ENCODE measurements at places on chromosomes 3 and 15.

DNA sequence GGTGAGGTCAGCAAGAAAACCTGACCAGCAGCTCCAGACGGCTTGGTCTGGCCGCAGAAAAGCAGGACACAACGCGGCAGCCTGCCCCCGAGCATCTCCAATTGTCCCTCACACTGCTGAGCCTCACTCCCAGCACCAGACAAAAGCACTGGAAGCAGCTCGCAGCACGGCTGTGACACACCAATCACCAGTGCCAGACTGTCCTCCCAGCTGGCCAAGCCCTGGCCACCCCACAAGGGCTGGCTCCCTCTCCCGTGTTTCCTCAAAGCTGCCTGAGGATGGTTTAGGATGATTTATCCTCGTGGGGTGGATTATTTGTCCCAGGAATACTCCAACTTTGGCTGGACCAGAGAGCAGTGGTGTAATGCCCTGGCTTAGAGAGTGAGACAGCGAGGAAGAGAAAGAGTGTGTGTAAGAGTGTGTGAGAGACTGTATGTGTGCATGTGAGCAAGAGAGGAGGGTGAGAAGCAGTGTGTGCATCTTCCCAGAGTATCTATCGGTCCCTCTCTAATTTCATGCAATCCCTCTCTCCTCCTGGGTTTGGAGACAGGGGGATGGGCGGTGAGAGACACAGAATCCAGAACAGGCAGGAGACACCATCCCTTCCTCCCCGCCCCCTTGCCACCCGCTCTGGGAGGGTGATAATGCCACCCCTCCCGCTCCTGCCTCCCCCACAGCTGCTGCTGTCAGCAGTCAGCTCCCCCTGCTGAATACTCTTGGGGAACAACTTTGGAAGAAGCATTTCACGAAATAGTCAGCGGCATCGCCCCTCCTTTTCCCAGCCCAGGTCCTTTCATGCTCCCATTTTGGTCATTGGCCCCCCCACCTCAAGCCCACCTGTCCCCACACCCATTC is 34.2 kb downstream of the SEMA5B start:
- DNase-seq = peak; percentile 84

- DNase-seq = no peak
These were observed 6.2 kb upstream of the BDH1 start for GRCh38 chr3:197561926-197562325.

DNA sequence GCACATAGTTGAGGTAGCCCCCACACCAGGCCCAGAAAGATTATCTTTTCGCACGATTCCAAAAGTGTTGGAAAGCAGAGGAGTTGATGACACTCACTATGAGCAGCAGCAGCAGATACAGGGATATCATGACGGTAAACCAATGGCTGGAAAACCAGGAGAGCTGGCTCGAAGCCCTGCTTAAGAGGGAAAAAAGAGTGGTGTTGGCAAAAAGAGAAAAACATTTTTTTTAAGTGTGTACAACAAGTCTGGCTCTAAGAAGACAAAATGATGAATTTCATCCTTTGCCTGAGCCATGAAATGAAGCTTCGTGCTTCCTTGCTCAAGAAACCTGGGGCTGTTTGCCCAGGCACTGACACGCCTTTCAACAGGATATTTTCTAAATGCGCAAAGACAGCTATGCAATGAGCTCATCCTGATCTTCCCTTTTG is 27.3 kb downstream of the PARP16 start:
- DNase-seq = peak; percentile 73

DNA sequence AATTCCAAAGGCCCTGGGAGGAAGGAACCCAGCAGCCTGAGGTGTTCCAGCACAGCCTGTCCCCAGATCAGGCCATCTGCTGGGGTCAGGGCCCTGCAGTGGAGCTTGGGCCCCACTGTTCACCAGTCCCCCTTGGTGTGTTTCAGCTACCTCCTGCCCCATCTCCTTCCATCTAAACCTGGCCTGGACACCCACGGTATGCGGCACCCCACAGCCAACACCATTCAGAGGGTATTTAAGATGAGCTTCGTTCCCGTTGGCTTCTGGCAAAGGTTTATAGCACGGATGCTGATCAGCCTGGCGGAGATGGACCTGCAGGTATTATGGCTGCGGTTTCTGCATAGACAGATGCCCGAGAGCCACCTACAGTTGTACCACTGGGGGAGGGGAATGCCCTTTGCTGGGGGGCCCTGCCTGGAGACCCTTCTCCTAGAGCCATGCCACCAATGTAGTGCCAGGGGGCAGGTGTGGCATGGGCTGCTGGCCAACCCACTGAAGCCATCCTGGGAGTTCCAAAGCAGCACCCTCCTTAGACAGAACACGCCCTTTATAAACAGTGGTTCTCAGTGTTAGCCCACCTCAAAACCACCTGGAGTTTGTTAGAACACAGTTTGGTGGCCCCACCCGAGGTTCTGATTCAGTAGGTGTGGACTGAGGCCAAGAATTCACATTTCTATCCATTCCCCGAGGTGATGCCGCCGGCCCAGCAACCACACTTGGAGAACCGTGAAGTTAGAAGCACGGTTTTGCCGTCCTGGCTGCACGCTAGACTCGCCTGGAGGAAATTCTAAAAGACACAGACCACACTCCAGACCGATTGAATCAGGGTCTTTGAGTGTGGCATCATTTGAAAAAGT is 126.9 kb downstream of the LRRK1 start:
- peak; percentile 55 for DNase-seq

- DNase-seq = no peak
These were observed 67.1 kb upstream of the CDV3 start for GRCh38 chr3:133506215-133506901.

- DNase-seq = no peak
These were observed 64.9 kb downstream of the LRRC3B start for GRCh38 chr3:26687466-26687865.

DNA sequence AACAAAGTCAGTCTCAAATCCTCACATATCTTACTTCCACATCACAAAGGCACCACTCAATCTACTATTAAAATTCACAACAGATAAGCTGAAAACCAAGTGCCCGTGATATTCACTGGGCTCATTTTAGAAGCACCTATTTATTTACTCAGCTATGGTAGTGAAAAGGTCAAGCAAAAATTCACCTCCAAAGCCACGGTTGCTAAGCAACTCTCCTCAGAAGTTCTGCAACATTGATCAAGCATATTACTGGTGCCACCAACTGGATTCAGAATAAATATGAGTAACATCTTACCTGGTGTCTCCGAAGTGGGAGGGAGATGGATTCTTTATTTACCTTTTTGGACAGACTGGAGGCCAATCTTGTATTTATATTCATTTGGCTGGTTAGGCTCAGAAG is 714.8 kb downstream of the FHIT start:
- DNase-seq = no peak

DNA sequence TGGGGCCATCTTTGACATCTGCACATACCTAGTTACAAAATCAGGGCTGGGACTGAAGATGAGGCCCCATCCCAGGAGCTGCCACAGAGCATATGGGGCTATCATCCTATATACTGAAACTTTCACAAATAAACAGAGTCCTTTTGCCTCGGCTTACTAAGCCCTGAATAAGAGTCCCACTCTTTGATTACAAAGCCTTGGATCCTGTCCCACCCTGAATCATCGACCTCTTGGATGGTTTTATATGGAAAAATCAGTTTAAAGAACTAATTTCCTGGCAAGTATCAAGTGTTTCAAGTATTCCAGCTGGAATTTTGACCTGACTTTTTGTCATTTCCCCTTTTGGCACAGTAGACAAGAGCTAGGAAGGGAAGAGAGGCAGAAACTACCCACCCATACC is 331.3 kb upstream of the FRG2C start:
- no peak for DNase-seq

- DNase-seq = no peak
These were observed 82.0 kb downstream of the GPR156 start for GRCh38 chr3:120203016-120203415.

DNA sequence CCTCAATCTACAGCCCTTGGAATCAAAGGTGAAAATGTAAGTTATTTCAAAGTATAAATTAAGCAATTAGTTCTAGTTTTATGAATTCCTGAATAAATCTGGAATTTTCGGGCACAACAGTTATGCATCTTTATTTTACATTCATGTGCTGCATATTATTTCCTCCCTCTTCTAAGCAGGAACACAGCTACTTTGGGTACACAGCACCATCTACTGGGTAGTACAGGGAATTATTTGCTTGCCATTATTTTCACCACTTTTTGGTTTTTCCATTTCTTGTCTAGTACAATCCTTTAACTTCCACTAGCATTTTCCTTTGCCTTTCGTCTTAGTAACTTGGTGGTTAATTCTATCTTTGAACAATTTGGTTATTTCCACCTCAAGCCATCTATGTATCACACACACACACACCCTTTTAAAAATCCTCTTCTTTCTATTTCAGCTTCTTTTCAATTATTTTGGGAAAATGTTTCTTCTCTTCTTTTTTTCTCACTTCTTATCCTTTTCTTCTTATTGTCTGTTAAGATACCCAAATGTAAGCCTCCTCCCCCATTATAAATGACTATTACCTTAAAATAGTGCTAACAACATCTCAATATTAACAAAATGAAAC is 451.0 kb downstream of the MFSD1 start:
- DNase-seq = no peak

DNA sequence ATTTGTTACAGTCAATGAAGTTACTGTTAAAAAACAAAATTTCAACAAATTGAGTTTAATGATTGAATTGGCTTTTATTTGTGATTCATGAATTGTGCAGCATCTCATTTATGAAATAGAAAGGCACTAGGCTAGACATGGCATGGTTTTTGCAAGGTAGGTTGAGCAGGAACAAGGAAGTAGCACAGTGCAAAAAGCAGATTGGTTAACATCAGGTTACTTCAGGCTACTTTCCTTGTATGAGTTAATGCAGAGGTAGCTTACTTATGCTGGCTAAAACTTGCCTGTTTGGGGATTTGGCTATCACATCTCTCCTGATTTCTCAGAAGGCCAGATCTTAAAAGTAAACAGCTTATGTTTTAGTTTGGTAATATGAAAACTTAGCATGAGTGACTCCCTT is 23.0 kb upstream of the SV2B start:
- no peak for DNase-seq

DNA sequence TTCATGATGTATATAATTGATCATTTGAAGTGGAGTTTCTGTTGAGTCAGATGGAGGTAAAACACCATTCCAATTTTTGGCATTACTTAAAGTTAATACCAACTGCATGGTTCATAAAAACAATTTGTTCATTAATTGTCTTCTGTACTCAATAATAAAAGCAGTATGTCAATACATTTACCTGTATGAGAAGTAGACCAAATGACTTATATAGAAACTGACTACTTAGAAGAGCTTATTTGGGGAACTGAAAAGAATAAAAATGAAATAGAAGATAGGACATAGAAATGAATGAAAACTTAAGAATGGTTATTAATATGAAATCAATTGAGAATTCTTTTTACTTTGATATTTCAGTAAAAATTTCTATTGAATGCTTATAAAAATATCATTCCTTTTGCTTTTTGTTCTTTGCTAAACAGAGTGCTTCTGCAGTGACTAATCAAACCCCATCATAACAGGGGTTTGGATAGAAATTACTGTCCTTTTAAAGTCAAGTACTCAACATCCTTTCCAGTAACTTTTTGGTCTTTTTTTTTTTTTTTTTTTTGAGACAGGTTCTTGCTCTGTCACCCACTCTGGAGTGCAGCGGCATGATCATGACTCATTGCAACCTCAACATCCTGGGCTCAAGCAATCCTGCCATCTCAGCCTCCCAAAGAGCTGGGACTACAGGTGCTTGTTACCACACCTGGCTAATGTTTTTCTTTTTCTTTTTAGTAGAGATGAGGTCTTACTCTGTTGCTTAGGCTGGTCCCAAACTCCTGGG is 6.5 kb upstream of the CRYBG3 start:
- DNase-seq = no peak

GRCh38 chr15:48266024-48266689 is 60.1 kb downstream of the SLC12A1 start:
- no peak for DNase-seq

DNA sequence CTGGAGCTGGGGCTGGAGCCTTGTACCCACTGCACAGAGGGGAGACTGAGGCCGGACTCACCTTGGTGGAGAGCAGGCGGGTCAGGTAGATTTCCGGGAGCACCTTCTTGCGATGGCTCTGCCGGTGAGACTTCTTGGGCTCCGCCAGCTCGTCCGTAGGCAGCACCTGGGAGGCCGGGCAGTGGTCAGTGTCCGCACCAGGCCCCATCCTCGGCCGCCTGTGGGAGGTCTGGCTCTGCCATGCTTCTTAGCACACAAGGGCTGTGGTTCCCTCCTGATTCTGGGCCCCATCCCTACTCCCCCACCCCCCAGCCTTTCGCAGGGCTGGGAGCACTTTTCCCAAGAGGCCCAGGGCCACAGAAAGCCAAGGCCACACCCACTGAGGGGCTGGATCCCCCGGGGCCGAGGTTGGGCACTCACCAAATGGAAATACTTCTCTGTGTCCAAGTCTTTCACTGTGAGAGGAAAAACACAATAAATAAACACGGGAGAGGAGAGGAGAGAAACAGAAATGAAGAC is 17.4 kb downstream of the H1-8 start:
- DNase-seq = peak; percentile 93

GRCh38 chr3:157136647-157137387 is 23.1 kb downstream of the CCNL1 start:
- DNase-seq = no peak

DNA sequence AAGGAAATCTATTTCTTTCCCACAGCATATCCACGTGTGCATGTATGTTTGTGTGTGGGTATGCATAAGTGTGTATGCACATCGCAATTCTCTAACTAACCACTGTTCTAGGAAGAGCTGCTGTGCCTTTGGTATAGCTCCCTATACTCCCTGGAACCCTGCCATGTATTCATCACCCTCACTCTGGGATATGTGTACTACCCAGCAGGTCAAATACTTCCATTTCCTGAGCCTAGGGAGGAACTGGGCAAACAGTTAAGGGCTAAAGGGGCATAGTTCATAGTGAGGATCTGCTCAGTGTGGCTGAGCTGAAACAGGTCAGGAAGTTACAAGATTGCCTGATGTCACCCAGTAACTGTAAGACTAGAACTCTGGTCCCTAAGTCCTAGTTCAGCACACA is 260.4 kb downstream of the RPLP1 start:
- DNase-seq = no peak

DNA sequence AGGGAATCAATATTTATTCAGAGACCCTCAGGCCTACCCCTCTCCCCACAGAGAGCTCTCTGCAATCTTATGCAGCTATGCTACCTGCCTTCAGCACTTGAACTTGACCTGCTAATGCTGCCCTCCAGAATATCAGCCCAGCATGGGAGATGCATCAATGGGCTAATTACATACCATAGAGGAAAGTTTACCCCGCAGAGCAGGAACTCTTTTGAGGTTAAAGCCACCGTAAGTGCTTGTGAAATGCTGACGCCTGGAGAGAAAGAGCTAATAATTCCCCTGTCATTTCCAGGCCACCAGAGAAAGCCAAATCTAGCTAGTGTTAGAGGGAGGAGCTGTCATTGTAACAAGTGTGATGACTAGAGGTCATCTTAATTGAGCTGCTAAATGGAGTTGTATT is 127.5 kb downstream of the CHST2 start:
- no peak for DNase-seq
